ENCODE measurements at places on chromosomes 1 and 21.
A peak's percentile ranks its signal among the peaks of the same experiment; 100 is the strongest.

GRCh38 chr1:75334876-75335389, 200.7 kb downstream of the LHX8 start:
- no peak for DNase-seq

DNA sequence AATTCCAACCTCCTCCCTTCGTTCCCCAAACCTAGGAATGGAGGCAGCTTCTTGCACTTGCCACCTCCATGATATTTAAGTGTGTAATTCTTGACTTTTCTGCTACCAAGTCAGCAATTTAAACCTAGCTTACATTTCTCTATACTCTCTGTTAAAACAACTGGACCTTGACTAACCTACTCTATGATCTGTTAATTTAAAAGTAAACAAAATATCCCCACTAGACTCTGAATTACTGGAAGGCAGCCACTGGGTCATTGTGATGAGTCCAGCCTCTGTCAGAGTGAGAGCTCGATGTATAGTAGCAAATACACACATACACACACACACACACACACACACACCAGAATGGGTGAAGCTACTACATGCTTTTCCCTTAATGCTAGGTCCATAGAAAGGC, 40.0 kb upstream of the DHCR24 start:
- no peak for DNase-seq

DNA sequence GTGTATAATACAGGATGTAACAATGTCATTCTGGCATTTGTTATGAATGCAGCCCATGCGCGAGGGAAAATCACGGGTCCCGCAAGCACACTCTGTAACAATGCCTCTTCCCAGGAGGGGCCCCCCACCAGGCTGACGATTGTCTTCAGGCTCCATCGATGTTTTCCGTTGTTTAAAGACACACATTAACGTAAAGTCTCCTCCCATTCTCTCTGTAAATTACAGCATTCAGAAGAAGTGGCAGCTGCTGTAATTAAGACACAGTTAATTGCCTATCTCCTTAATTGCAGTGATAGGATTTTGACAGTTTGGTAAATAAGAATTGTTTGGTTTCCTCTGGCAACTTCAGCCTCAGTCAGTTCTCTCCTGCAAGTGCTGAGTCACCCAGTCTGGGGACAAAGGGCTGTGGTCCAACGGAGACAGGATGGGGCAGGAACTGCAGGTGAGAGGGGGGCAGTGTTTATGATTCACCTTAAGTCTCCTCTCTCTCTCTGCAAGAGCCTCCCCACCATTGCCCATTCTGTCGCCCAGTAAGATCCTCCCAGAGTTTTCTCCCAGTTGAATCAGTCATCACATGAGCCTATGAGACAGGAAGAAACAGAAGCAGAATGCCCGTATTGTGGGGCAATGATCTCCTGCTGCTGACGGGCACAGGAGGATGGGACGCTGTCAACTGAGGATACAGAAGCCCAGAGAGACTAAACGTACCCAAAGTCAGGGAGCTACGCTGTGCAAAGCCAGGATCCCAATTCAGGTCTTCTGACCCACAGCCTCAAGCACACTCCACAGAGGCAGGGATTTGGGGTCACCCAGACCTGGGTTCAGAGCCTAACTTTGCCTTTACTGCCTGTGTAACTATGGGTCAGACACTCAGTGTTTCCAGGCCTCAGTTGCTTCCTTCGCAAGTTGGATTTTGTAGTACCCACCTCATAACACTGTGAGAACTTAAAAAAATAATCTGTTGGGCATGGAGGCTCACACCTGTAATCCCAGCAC, 110.0 kb downstream of the ADSS2 start:
- peak; percentile 86 for DNase-seq

DNA sequence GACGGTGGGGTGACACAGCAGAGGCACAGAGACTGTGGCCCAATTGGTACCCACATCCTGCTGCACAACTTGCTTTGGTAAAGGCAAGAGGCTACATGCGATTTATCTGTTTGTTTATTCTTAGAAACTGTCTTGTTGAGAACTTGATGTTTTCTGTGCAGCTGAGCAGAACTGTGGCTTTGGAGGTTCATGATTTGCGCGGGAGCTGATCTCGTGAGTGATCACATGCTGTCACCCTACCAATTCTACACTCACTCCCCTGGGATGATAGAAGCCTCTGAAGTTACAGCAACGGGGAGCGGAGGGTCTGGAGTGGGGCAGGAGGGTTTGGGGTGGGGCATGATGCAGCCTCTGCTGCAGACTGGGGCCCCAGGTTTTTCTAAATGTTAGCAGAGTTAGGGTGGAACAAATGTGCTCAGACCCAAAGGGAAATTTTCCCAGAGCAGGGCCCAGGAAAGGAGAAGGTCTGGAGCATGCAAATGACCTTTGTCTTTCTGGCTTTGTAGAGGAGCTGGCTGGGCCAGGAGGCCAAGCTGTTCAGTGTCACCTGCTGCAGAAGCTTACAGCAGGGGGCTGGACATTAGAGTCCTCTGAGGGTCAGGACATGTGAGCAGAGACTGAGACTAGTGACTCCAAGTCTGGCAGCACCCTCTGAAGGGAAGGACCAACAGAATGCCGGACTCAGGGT, 83.6 kb downstream of the GRIK3 start:
- DNase-seq: no peak

- DNase-seq: no peak
These were observed 789 bp upstream of the S100A14 start for GRCh38 chr1:153616917-153617311.

GRCh38 chr1:58585166-58585565, 8.1 kb upstream of the TACSTD2 start:
- no peak for DNase-seq

DNA sequence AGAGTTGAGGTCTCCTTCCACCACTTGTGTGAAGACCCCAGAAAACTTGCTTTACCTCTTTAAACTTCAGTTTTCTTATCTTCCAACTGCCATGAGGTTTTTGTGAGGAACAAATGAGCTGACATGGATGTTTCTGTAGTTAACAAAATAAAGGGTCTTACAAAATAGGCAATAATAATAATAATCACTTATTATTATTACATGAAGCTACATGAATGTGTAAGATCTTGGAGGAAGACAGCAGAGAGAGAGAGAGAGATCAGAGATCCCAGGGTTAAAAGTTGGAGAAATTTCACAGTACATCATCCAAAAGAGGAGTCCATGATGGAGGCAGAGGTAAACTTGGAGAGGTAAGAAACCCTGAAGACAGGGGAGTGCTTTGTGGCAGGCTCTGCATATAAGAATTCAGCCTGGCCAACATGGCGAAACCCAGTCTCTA, 10.7 kb downstream of the RCC1 start:
- DNase-seq: no peak

DNA sequence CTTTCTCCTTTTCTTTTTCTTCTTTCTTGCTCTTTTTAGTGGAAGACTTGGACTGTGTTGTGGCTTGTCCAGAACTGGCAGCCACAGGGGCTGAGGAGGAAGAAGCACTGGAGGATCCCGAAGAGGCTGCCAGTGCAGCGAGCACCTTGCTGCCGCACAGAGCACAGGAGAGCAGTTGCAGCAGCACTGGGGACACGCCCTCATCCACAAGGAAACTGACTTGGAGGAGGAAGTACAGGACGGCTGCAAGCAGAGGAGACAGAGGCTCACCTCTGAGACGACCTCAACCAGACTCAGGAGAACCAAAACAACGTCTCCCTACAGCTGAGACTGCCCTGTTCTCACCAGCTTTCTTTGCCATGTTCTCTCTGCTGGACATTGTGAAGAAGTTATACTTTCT, 88.9 kb downstream of the UBR4 start:
- no peak for DNase-seq

DNA sequence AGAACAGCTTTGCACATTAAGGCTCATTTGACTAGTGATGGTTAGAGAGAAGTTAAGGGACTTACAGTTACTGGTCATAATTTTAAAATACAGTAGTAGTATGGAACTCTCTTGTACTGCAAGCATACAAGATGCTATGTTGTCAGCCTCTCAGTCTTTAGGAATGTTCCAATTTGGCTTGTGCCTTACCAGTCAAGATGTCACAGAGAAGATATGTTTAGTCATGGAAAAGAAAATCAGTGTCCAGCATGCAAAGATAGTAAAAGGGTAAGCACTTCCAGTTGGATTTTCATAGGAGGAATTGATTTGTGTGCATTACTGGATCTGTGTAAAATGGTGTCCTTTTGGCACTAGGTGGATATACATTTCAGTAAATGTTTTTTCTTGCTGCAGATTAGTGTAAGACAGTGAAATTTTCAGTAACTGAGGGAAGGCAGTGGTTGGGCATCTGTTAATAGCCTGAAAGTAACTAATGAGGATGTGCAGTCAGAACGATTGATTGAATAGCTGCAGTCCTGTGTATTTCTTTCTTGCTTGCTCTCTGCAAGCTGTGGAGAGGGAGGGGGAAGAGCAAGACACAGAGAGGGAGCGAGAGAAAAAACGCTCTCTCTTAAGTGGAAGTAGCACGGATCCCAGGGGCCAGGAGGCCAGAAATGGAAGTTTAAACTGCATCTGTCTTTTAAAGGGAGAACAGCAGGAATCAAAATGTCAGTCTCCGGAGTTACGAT, 108.2 kb downstream of the CLEC20A start:
- DNase-seq: no peak

GRCh38 chr1:154669464-154670282, 61.7 kb upstream of the ADAR start:
- peak; percentile 73 for DNase-seq

GRCh38 chr1:203538726-203539125, 44.8 kb downstream of the OPTC start:
- DNase-seq: no peak

- DNase-seq: peak; percentile 30
These were observed 120.8 kb upstream of the GADD45A start for GRCh38 chr1:67564193-67564592.

- DNase-seq: no peak
These were observed 609.6 kb downstream of the PTPRU start for GRCh38 chr1:29845910-29846309.
